ENCODE measurements at places on chromosomes 12 and 14. TPM values are rescaled to one million over a fixed set of nuclear protein-coding genes. Genes with fewer than 3 reads are reported as not detected.

Gene MCRS1
- total RNA-seq = 57.2 TPM

Gene EPYC
- total RNA-seq = not detected

Gene HRK
- 0.06 TPM for total RNA-seq

Gene POTEG
- not detected for total RNA-seq

Gene SOAT2
- not detected for total RNA-seq

Gene TXNRD1
- 195 TPM for total RNA-seq

Measured in omental fat pad (tissue), 4 donors.